A172 (cell line): ENCODE measurements at places on chromosomes 7 and 10. TPM values are rescaled to one million over a fixed set of nuclear protein-coding genes. Genes with fewer than 3 reads are reported as not detected.

ARHGEF35 gene
- not detected in 2 replicates for total RNA-seq

SEC24C gene
- total RNA-seq: 79.0 and 83.2 TPM in 2 replicates

COL1A2 gene
- total RNA-seq: 104 and 144 TPM in 2 replicates

RPS24 gene
- 2,746 and 3,389 TPM in 2 replicates for total RNA-seq

- DNase-seq: no peak
Observed at GRCh38 chr7:132134814-132135445, 441.3 kb downstream of the PLXNA4 start.

- DNase-seq: no peak
Observed at GRCh38 chr10:73576178-73576889, 14.8 kb downstream of the USP54 start.

GRCh38 chr10:120490288-120490687, 33.3 kb downstream of the PLPP4 start:
- DNase-seq: no peak

DNA sequence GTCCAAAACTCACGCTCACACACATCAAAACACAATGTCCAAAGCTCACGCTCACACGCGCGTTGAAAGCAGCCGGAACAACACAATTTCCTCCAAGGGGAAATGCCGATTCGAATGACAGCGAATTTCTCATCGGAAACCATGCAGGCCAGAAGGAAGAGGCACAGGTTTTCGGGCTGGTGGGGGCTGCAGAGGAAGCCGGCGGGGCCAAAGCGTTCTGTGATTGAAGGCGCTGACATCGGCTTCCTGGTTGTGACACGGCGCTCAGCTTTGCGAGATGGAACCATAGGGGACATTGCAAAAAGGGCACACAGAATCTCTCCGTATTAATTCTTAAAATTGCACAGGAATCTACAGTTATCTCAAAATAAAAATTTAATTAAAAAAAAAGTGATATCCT, 61.3 kb downstream of the FOXL3 start:
- no peak for DNase-seq
